ENCODE measurements at places on chromosomes 4 and X.

DNA sequence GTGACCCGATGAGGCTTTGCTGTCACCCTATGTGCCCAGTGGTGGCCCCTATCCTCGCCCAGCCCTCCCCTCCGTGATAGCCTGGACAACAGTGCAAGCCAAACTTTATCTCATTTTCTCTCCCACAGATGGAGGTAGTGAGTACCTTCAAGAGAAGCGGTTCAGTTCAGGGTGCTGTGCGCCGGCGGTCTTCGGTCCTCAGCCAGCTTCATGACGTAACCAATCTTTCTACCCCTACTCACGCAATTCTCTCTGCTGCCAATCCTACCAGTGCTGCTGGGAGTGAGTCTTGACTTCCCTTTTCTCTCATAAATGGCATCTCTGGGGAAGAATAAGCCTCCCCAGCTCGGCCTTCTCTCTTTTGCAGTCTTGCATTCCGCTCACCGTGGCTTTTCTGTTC, 29.5 kb downstream of the CCNQ start:
- no peak for DNase-seq

DNA sequence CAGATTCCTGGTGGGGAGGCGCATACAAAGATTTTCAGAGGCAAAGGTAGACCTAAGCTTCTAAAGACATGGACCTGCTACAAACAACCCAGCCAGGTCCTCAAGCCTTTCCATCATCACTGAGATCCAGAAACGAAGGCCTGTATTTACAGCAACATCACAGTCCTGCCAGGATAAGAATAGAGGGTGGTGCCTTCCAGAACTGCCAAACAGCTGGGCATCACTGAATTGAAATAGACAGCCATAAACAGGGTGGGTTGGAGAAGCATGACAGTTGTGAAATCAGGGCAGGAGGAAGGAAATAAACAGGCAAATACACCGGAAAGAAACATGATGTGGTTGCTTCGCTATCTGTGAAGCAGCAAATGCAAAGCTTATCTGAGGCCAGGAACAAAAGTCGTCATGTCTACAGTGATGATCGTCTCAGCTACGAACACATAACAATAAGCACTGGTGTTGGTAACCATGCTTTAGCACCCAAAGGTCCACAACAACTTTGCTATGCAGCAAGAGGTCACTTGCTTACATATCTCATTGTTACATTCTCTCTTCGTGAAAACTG, 6.7 kb upstream of the TMEM154 start:
- DNase-seq, result no peak

GRCh38 chrX:48156014-48156413, 25.6 kb downstream of the SPACA5B start:
- DNase-seq, result no peak

DNA sequence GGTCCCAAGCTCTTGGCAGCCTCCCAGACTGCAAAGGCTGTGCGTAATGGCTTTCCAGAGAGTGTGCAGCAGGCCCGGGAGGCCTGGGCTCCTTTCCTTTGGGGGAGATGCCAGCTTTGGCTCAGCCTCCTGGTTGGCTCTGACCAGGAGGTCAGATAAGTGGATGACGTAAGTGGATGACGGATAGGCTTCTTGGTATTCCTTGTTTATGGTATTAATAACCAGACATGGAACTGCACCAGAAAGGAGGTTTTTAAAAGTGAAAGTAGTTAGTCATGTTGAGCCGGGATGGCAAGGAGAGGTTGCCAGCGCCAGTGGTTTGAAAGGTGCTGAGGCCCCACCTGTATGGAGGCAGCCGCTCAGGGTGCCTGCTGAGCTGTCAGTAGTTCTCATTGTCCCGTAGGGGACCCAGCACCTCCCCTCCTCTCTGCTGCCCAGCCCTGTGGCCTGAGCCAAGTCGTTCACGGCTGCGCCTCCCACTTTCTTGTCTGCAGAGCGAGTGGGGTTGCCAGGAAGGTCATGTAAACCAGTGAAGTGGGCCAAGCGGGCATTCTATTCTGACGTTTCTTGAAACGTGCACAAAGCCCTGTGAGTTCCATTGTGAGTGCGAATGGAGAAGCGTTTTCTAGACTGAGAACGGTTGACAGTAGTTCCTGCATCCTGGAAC, 28.7 kb upstream of the STOX2 start:
- DNase-seq, result no peak

- peak; percentile 57 for DNase-seq
These were observed 119.2 kb downstream of the IRF2 start for GRCh38 chr4:184355111-184355604.

GRCh38 chr4:154566639-154567204, 3.9 kb downstream of the FGB start:
- DNase-seq, result no peak

- DNase-seq, result no peak
These were observed 8.9 kb upstream of the PCDH18 start for GRCh38 chr4:137541181-137541580.

GRCh38 chr4:110781944-110782343, 159.1 kb upstream of the PITX2 start:
- DNase-seq, result no peak

- no peak for DNase-seq
These were observed 37.3 kb downstream of the SAT1 start for GRCh38 chrX:23820235-23820782.

DNA sequence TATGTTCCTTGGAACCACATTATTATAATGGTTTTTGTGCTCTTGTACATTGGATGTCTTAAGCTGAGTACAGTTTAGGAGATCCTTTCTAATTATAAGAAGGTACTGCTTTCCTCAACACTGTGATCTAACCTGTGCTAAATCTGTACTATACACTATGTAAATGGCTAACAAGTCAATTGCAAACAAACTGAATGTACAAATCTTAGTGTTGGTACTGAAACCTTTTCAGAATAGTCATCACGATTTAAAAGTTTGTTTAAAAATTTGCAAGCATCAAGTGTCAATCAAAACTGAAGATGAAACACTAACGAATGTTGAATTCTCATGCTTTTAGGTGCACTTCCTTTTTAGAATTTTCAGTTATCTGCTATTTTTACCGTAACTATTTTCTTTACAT, 2090.4 kb upstream of the TENM3 start:
- DNase-seq, result no peak

DNA sequence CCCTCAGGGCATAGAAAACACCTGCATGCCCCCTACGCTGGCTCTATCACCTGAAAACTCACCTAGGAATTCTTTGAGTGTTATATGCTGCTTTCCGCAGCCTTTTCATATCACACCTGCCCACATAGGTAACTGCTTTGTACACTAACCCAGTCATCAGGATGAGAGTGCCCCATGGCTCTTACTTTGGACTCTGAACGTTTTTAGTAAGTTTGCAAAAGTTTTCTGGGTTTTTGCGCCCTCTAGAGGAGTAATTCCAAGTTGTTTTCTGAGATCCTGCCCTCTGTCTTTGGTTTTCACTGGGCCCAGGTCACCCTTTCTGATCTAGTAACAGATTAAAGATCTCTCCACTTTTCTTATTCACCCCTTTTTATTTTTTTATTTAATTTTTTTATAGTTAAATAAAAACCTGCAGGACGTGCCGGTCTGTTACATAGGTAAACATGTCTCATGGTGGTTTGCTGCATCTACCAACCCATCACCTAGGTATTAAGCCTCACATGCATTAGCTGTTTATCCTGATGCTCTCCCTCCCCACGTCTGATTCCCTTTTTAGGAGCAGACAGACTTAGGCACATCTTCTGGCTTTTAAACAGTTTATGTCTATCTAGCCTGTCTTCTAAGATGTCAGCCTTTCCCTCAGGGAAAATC, 139.2 kb downstream of the NWD2 start:
- peak; percentile 31 for DNase-seq

DNA sequence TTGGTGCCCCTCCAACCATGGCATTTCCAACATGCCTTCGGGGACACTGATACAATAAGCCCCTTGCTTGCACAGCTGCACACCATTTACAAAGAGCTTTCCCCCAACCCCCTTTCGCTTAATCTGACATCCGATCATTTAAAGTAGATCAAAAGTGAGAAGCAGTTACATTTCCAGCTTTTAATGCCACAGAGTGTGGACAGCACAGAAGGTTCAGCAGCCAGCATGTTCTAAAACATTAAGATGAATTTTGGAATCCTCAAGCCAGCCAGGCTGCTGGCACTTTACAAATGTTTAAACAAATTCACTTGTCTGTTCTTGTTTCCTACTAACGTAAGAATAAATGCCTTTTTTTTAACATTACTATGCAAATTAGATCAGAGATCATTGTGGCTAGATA, 284.4 kb upstream of the LDB2 start:
- DNase-seq, result no peak

DNA sequence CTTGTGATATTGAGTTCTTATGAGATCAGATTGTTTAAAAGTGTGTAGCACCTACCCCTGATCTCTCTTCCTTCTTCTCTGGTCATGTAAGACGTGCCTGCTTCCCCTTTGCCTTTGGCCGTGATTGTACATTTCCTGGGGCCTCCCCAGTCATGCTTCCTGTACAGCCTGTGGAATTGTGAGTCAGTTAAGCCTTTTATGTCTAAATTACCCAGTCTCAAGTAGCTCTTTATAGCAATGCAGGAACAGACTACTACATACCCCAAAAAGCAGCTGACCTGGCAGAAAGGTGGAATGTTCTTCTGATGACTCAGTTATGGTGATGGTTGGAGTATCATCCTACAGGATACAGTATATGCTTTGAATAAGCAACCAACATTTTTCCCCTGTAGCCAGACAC, 11.4 kb upstream of the MCUB start:
- no peak for DNase-seq

DNA sequence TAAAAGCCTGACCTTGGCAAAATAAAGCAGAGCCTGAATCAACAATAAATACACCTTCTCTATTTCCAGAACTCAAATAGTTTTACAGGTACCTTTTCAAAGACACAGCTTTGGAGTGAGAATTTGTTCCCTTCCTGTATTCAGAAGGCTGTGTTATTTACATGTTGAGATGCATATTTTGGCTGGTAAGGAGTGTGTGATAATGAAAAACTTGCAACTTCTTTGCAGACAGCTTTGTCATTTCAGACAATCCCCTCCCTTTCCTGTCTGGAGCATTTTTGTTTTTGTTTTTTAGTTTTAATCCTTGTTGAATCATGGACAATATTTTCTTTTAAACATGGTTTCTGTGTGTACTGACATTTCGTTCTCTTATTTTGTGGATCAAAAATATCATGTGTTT, 493.8 kb downstream of the FAT4 start:
- DNase-seq, result no peak

DNA sequence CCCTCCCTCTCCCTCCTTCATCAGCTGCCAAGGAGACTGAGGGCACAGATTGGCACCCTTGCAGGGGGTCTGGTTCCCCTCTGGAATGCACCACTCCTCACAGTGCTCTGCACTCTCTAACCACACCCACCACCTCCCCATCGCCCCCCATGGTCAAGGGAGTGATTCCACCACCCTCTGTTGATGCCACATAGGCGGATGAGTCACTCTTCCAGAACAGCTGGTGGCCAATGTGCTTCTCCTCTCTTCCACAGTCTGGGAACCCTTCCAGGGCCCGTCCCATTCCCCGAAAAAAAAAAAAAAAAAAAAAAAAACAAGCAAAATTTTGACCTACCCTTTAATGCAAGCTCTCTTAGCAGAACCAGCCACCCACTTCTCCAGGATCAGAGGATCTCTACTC, 341.3 kb upstream of the KLF3 start:
- no peak for DNase-seq

GRCh38 chr4:185165605-185166063, 22.6 kb downstream of the SLC25A4 start:
- DNase-seq, result no peak
